ENCODE measurements at places on chromosomes 2 and 18. TPM values are rescaled to one million over a fixed set of nuclear protein-coding genes. Genes with fewer than 3 reads are reported as not detected.
A peak's percentile ranks its signal among the peaks of the same experiment; 100 is the strongest.

- ATAC-seq: no peak
Measured at GRCh38 chr2:101267671-101268656, 15.3 kb downstream of the CNOT11 start.

DNA sequence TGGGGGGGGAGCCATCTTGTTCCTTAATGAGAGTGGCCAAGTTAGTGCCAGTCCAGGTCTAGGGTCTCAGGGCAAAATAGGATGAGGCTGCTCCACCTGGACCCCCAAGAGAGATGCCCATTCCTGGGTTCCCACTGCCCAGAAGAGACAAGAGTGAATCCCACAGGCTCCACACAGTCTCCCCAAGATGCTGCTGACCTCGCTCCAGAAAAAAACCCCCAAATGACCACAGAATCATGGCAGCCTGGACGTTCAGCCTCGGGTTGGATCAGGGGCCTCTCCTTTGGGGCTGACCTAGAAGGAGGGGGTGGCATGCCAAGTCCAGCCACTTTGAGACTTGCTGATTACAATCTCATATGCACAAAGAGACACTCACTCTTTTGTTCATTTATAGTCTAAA is 25.1 kb downstream of the STAT1 start:
- no peak for ATAC-seq

- ATAC-seq: no peak
Measured at GRCh38 chr18:24417480-24417879, 9.0 kb upstream of the IMPACT start.

DNA sequence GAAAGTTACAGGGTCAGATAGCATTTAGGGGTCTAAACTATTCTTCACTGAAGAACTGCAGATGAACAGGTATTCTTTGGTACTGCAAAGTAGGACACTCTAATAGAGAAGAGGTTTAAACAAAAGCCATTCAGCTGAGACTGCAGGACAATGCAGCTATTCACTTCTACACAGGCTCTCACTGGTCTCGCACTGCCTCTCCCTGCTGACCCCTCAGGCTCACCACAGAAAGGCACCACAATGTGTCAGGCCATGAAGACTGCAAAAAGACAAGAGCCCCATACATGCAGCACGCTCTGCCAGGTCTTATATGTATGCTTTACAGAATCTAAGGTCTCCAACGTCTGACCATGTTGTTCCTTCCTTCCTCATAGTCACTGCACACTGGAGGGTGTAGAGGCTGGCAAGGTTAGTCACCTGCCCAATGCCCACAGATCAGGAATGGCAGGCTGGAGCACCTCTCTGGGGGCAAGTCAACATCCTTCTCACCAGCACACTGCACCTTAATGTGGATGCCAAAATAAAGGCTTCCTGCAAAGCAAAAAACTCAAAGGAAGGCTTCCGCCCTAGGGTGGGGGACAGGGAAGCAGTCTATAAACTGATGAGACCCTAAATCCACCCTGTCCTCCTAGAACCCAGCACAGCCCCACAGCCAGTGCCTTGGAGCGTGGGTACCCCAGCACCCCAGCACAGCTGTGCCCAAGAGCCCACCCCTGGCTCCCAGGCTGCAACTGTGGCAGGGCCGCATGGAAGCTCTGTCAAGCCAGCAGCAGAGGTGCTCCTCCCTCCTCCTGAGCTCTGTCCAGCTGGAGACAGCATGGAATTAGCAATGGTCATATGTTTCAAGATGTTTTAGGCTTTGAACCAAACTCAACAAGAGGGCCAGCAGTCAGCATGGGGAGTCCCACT is 10.7 kb upstream of the RNU4ATAC start:
- ATAC-seq: no peak

DNA sequence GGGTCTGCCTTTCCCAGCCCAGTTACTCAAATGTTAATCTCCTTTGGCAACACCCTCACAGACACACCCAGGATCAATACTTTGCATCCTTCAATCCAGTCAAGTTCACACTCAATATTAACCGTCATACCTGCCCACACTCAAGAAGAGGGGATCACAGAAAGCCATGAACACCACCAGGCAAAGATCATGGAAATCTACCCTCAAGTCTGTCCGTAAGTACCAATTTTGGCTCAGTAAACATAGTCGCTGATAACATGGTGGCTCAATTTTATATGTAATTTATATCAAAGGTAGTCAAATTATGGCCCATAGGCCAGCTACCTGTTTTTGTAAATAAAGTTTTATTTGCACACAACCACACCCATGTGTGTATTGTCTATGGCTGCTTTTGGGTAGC is 102.3 kb upstream of the MAP2 start:
- no peak for ATAC-seq

GRCh38 chr2:241081190-241081642 is 20.9 kb downstream of the MTERF4 start:
- ATAC-seq: no peak

DNA sequence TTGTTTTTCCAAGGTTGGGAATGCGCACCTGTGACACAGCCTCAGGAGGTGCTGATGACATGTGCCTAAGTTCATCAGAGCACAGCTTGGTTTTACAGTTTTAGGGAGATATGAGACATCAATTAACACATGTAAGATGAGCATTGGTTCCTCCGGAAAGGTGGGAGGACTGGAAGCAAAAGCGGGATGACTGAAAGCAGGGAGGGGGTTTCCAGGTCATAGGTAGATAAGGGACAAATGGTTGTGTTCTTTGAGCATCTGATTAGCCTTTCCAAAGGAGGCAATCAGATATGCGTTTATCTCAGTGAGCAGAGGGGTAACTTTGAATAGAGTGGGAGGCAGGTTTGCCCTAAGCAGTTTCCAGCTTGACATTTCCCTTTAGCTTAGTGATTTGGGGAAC is 26.3 kb downstream of the CAPG start:
- ATAC-seq: peak; percentile 50

DNA sequence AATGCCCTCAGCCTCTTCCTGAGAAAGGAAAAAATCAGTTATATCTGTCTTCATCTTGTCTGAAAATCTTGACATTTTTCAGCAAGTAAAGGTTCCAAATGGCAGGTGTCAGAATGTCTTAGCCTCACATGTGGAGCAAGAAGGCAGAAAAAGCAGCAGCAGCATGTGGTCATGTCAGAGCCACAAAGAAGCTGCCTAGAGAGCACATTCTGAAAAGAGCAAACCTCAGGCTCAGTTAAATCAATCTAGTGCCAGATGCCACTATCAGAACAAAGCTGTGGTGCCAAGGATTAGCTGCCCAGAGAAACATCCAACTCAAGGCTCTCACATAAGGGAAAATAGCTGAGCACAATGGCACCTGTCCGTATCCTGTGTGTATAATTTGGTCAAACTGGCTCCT is 105.9 kb downstream of the SRBD1 start:
- ATAC-seq: no peak

DNA sequence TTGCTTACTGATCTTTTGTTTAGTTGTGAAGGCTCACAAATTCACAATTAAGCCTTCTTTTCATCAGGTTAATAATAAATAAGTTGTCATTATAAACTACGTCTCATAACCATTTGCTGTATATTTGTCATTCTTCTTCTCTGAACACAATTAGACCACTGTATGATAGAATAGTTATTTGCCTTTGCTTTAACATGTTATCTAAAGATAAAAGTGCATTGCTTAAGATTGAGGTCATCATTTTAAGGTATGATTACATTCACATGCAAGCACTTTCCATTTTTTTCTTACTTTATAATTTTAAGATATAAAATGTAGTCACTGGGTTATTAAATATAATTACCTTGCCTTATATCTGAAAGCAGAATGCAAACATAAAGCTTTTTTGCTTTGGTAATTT is 80.1 kb upstream of the GLS start:
- ATAC-seq: no peak

DNA sequence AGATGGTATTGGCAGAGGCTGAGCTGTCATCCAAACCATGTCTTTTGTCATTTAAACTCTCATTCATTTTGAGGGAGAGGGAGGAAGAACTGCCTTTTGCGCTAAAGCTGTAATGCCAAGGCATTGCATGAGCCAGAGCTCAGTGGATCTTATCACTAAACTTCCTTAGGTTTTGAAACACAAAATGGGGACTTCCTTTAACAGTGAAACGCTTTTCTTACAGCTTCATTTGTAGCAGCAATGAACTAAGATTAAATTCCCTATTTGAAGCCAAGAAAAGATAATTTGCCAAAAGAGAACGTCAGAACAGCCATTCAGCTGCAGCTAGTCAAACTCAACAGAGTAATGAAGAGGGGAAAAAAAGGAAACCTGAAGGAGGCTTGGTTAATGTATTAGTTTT is 143.5 kb upstream of the MMADHC start:
- ATAC-seq: no peak

DNA sequence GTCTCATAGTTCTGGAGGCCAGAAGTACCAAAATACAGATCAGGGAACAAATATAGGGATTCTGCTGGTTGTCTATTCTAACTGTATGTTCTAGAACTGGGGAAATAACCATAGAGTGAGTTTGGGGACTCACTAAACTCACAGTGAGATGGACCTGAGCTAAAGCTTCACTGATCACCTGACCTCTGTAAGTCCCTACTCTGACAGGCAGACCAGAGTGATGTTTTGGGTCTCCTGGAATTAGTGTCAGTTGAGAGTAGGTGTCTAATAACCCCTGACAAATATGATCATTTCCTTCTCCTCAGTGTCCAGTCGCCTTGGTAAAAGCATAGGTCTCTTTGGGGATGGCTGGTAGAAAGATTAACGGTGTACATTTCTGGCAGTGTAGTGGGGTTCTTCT is 14.2 kb downstream of the PIKFYVE start:
- no peak for ATAC-seq

DNA sequence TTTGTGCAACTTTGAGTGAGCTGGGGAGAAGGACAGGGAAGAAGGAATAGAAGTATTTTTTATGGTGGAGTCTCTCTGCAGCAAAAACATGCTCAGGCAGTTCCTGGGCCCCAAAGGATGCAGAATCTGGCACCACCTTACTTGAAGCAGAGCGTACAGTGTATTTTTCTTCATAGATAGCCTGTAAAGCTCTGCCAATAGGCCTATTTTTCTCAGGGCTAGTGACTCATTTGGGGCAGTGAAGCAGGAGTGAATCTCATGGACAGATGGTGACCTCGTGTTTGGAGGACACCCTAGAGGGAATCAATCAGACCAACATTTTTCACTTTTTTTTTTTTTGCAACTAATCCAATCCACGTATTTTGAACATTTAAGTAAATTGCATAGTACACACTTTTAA is 268.1 kb upstream of the CXCR4 start:
- ATAC-seq: no peak

DNA sequence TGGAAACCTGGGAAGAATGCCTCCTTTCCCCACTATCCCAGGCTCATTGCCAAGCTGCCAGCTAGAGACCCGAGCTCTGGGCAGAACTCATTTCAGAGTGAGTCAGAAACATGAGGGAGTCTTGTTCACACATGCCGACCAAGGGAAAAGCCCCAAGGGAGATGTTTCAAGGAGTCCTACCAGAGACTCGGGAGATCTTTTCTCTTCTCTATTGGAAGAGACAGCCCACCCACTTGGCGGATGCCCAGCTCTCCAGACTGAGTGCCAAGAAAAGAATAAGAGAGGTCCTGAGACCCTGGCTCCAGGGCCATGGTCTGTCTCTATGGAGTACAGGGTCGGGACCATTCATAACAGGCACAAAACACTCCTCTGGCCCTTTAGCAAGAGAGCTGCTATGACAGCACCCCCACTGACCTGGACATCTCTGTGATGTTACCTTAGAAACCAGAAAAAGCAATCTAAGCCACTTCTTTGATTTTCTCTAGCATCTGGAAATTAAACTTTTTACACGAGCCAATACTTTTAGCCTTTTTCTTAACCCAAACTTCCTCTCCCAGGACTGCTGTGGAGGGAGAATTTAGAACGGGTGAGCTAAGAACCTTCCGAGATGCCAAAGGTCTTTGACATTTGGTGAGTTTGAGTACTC is 18.5 kb upstream of the IGFBP5 start:
- no peak for ATAC-seq

DNA sequence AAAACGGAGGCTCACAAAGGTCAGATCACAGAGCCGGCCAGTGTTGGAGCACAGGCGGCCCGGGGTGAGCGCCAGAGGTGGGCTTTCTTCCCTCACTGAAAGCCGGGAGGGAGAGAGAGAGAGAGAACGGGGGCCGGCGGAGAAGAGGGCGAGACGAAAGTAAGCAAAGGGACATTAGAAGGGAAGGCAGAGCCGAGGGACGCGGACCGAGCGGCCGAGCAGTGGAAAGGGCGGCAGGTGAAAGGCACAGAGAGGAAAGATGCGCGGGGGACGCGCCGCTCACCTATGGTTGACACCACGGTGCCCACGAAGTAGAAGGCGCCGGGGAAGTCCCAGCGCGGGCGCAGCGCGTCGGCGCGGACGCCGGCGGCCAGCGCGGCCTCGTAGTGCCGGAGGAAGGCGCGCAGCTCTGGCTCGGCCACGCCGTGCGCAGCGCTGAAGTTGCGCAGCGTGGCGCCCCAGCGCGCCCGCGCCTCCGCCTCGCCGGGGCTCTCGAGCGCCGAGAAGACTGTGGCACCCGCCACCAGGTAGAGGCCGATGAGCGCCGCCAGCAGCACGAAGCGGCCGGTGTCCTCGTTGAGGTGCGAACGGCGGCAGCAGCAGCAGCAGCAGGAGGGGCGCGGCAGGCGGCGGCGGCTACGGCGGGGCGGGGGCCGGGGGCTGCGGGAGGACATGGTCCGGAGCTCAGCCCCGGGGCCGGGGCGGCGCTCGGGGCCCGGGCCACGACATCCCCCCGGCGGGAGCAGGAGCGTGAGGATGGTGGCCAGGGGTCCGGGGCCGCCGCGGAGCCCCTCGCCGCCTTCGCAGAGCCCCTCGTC is 166.9 kb downstream of the MSH2 start:
- ATAC-seq: no peak

DNA sequence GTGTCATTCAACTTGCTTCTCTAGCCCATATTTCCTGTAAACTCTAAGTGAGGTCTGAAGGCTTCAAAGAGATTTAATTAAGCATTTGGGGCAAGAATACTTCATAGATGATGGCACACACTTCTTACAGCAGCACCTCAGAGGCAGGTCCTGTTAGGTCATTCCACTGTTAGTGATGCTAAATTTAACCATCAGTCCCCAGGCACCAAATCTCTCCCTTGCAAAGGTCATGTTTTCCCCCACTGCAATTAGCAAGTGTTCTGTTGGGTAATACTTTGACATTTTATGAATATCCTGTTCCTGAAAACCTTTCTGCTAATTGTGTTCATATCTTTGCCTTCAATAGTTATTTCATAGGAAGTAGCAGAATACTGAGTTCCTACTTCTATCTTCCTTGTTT is 117.0 kb downstream of the STK39 start:
- ATAC-seq: no peak

DNA sequence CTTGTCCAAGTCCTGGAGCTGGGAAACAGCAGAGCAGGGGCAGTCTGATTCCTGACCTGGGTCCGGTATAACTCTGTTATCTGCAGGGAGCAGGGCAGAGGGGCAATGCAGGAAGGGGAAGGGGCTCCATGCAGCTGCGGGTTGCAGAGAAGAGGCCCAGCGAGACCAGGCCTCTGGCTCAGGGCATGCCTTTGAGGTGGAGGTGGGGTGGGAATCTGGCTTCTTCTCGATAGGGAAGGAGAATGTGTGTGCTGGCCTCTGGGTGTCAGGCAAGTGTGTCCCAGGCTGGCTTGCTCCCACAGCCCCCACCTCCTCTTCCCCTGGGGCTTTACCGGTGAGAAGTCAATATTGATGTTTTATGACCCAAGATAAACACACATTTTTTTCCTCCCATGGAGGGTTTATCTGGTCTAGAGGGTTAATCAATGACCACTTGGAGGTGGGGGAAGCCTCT is 187.1 kb upstream of the HAAO start:
- ATAC-seq: no peak

The EPB41L3 gene
- total RNA-seq: 0.09 TPM

All from activated T-helper 17 cell treated with anti-CD3 and anti-CD28 coated beads, Interleukin-2, amount 50 U/mL, for 72 hours (primary cell).